ENCODE measurements at places on chromosomes 11 and 22. TPM values are rescaled to one million over a fixed set of nuclear protein-coding genes. Genes with fewer than 3 reads are reported as not detected.

DNA sequence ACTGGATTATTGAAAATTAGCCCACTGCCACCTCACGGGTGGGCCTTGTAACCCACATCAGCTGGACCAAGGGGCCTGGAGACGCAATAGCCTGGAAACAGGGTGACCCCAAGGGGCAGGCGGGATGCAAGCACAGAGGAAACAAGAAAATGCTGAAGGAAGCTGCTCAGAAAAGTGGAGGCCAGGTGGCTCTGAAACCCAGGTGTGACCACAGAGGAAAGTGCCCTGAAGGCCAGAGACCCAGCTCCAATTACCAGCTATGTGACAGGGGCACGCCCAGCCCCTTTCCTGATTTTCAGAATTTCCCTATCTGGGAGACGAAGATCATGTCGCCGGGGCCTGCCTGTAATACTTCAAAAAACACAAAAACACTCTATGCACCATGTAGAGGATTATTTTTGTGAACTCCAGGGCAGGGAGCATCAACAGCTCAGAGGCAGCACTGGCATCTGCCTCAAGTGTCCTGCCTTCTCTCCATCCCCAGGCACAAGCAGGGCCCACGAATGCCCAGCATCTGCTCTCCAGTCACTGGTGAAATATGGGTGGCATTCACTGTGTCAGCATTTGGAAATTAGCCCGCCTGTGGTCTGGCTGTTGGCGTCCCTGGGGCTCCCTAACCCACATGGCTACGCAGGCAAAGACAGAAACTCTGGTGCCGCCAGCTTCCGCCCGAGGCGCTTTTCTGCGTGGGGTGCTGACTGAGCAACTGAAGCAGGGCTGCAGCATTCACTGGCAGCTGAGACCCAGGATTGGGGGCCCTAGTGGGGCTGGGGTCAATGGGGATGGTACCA, 6.3 kb downstream of the KCNJ1 start:
- H3K27ac ChIP-seq, result no peak overlapping the region
- H3K4me1 ChIP-seq, result peaks cover 8% of the 10 kb centered on the region
- H3K4me3 ChIP-seq, result no peak overlapping the region
- DNase-seq, result no peak
- peaks cover 15% of the 10 kb centered on the region for H3K27me3 ChIP-seq

GRCh38 chr11:10150800-10151199, 143.2 kb downstream of the SBF2 start:
- no peak for DNase-seq
- no peaks in the 10 kb centered on the region for H3K4me1 ChIP-seq
- no peaks in the 10 kb centered on the region for H3K36me3 ChIP-seq
- no peaks in the 10 kb centered on the region for H3K27me3 ChIP-seq

DNA sequence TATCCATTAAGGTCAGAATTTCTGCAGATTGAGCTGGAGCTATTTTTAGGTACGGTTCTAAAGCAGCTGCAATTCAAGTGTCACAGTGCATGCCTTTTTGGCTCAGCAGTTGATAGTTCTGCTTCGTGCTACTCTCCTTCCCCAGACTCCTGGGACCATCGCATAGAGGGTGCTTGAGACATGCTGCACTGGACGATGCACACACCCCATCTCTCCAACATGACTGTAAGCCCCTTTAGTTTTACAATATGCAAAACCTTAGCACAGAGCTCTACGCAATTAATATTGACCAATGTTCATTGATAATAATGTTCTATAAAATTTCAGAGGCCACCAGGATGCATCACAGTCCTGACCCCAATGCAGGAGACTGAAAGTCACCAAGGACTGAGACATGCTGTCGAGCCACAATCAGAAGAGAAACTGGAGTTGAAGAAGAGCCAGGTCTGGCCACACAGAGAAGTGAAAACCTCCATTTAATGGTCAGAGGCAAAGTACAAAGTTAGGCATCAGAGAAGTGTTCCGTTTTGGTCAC, 120.9 kb upstream of the ZC3H12C start:
- no peaks in the 10 kb centered on the region for H3K36me3 ChIP-seq
- DNase-seq, result no peak
- peaks cover 27% of the 10 kb centered on the region for H3K4me1 ChIP-seq
- H3K27me3 ChIP-seq, result peaks cover 11% of the 10 kb centered on the region
- H3K27ac ChIP-seq, result no peak overlapping the region

- H3K27me3 ChIP-seq, result peaks cover 9% of the 10 kb centered on the region
- H3K4me1 ChIP-seq, result peaks cover 29% of the 10 kb centered on the region
- H3K4me3 ChIP-seq, result no peak overlapping the region
- no peak overlapping the region for H3K27ac ChIP-seq
- no peak for DNase-seq
- no peaks in the 10 kb centered on the region for H3K36me3 ChIP-seq
These were observed 3.8 kb upstream of the PPFIBP2 start for GRCh38 chr11:7509966-7510365.

- no peak for DNase-seq
- H3K36me3 ChIP-seq, result no peaks in the 10 kb centered on the region
- peaks cover 2% of the 10 kb centered on the region for H3K4me1 ChIP-seq
- H3K4me3 ChIP-seq, result no peak overlapping the region
- H3K27me3 ChIP-seq, result peaks cover 2% of the 10 kb centered on the region
These were observed 119.2 kb downstream of the DSCAML1 start for GRCh38 chr11:117677729-117678310.

- no peak for DNase-seq
- H3K27me3 ChIP-seq, result peaks cover under 1% of the 10 kb centered on the region
- no peak overlapping the region for H3K27ac ChIP-seq
- H3K4me1 ChIP-seq, result no peaks in the 10 kb centered on the region
These were observed 260.8 kb downstream of the MIAT start for GRCh38 chr22:26918226-26918625.

GRCh38 chr11:33769542-33769941, 4.8 kb downstream of the FBXO3 start:
- H3K27ac ChIP-seq, result no peak overlapping the region
- peaks cover 34% of the 10 kb centered on the region for H3K36me3 ChIP-seq
- H3K4me3 ChIP-seq, result no peak overlapping the region
- peaks cover 14% of the 10 kb centered on the region for H3K4me1 ChIP-seq
- no peaks in the 10 kb centered on the region for H3K27me3 ChIP-seq

DNA sequence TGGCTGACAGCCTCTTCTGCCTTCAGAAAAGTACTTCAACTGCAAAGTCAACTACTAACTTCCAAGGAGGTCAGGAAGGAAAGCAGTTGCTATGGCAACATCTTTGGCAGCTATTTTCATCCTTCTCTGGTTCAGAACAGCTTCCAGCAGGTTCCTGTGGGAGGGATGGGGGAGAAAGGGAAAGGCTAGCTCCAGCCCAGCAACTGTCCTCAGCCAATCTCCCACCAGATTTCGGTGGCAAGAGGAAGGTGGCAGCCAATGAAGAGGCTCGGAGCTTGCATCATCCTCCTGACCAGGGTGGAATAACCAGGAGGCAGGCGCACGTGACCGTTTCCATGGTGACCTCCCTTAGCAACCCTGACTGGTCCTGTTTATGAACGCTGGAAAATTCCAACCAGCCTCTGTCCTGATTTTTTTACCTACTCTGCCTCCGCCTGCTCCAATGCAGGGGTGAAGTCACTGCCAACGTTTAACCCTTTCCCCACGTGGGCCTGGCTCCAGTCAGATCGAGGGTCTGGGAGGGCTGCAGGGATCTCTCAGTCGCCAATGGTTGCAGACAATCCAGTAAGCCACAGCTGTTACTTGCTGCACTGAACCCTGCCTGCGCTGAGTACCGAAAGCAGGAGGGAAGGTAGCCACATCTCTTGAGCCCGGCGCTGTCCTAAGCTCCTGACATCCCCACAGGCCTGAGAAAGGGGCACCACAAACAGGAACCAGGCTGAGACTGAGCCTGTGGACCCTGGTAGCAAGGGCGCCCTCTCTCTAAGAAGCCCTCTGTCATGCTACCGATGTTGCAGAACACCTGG, 11.2 kb upstream of the MALAT1 start:
- H3K27ac ChIP-seq, result no peak overlapping the region
- peaks cover 31% of the 10 kb centered on the region for H3K4me1 ChIP-seq
- no peak overlapping the region for H3K4me3 ChIP-seq
- H3K27me3 ChIP-seq, result peaks cover 3% of the 10 kb centered on the region
- H3K36me3 ChIP-seq, result no peaks in the 10 kb centered on the region

DNA sequence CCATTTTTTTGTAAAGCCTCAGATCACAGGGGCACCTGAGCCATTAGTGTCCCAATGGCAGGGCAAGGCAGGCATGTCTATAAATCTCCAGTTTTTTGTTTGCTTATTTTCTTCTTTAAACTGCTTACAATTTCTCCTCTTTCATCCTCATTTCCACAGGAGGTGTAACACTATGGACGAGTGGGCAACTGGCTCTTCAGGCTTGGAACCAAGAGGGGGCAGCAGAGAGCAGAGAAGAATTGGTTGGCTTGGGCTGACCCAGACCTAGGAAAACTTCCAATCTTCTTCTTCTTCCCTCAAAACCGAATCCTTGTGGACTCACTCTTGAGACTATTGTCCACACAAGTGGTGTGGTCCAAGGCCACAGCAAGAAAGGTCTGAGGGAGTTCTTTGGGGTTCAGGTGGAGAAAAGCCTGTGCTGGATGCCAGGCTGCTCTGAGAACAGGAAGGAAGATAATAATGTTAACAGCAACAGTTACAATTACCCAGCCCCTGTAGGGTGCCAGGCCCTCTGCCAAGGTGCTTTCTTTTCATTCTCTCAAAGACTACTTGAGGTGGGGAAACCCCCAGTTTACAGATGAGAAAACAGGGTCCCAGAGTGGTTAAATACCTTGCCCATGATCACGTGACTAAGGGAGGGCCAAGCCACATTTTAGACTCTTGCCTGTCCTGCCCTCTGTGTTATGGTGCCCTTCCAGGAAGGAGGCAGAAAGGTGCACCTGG, 70.7 kb upstream of the E2F8 start:
- no peak overlapping the region for H3K27ac ChIP-seq
- peak; percentile 63 for DNase-seq
- no peaks in the 10 kb centered on the region for H3K4me1 ChIP-seq
- H3K4me3 ChIP-seq, result no peak overlapping the region
- H3K36me3 ChIP-seq, result no peaks in the 10 kb centered on the region

GRCh38 chr11:87871056-87871455, 304.2 kb downstream of the RAB38 start:
- H3K4me1 ChIP-seq, result no peaks in the 10 kb centered on the region
- H3K27me3 ChIP-seq, result no peaks in the 10 kb centered on the region
- H3K27ac ChIP-seq, result no peak overlapping the region
- H3K36me3 ChIP-seq, result no peaks in the 10 kb centered on the region

- peak; percentile 69 for DNase-seq
- peak overlapping the region; percentile 93 for H3K27ac ChIP-seq
- H3K27me3 ChIP-seq, result no peaks in the 10 kb centered on the region
- H3K4me1 ChIP-seq, result peaks cover 30% of the 10 kb centered on the region
- H3K36me3 ChIP-seq, result peaks cover 8% of the 10 kb centered on the region
- peak overlapping the region; percentile 97 for H3K4me3 ChIP-seq
These were observed 2.2 kb upstream of the SIGIRR start for GRCh38 chr11:416757-417621.

GRCh38 chr11:57459164-57460021, 935 bp upstream of the RTN4RL2 start:
- peak overlapping the region; percentile 60 for H3K4me3 ChIP-seq
- H3K27ac ChIP-seq, result no peak overlapping the region
- H3K4me1 ChIP-seq, result peaks cover 39% of the 10 kb centered on the region
- peaks cover 39% of the 10 kb centered on the region for H3K27me3 ChIP-seq
- DNase-seq, result peak; percentile 36

DNA sequence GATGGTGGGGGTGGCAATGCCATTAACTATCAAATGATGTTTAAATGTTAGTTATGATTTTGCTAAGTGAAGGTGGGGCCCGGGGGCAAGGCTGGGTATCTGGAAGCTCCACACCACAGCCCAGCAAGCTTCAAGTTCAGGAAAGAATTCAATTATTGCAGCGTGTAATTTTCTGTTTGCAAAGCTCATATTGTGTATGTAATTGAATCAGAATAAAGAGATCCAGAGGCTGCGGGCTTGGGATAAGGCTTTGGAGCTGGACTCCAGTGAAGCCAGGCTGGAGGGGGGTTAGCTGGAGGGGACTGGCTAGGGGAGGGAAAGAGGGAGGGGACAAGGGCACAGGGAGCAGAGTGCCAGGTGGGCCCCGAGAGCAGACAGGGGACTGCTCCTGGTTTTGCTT, 557.1 kb upstream of the CADM1 start:
- no peak overlapping the region for H3K27ac ChIP-seq
- no peaks in the 10 kb centered on the region for H3K36me3 ChIP-seq
- DNase-seq, result no peak

DNA sequence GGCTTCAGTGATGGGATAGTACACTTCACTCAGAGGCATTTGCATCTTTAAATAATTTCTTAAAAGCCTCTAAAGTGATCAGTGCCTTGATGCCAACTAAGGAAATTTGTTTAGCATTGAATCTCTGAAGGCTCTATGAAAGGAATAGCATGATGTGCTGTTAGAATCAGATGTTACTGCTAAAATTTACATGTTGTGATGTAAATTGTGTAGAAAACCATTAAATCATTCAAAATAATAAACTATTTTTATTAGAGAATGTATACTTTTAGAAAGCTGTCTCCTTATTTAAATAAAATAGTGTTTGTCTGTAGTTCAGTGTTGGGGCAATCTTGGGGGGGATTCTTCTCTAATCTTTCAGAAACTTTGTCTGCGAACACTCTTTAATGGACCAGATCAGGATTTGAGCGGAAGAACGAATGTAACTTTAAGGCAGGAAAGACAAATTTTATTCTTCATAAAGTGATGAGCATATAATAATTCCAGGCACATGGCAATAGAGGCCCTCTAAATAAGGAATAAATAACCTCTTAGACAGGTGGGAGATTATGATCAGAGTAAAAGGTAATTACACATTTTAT, 4.6 kb downstream of the MALAT1 start:
- no peak overlapping the region for H3K4me3 ChIP-seq
- H3K27ac ChIP-seq, result peak overlapping the region; percentile 83
- DNase-seq, result no peak
- peaks cover 42% of the 10 kb centered on the region for H3K4me1 ChIP-seq
- no peaks in the 10 kb centered on the region for H3K36me3 ChIP-seq
- H3K27me3 ChIP-seq, result no peaks in the 10 kb centered on the region

GRCh38 chr11:10770626-10771254, 19.7 kb downstream of the CTR9 start:
- peaks cover 63% of the 10 kb centered on the region for H3K36me3 ChIP-seq
- no peaks in the 10 kb centered on the region for H3K4me1 ChIP-seq
- no peak overlapping the region for H3K4me3 ChIP-seq
- no peak overlapping the region for H3K27ac ChIP-seq
- peak; percentile 54 for DNase-seq

DNA sequence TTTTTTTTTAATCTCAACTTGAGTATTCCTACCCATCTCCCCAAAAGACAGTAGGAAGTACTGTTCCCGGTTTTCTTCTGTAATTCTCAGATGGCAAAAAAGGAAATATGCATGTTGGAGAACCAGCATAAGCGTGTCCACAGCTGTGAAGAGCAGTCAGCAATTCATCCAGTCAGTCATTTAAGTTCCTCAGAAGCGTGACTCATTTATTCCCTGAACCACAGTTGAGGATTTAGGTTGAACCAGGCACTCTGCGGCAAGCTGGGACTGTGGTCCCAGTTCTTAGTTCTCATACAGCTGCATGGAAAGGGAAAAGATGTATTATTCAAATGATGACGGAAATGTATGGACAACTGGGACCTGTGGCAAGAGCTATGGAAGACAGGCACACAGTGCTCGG, 61.0 kb upstream of the MYO18B start:
- no peaks in the 10 kb centered on the region for H3K27me3 ChIP-seq
- H3K4me1 ChIP-seq, result no peaks in the 10 kb centered on the region
- H3K27ac ChIP-seq, result no peak overlapping the region
- DNase-seq, result no peak

OR5P2 gene
- total RNA-seq, result not detected

ST14 gene
- total RNA-seq, result not detected

JRKL gene
- 9.4 TPM for total RNA-seq

DLAT gene
- 35.4 TPM for total RNA-seq

SMTNL1 gene
- not detected for total RNA-seq
